ENCODE measurements at places on chromosomes 6 and 20.

DNA sequence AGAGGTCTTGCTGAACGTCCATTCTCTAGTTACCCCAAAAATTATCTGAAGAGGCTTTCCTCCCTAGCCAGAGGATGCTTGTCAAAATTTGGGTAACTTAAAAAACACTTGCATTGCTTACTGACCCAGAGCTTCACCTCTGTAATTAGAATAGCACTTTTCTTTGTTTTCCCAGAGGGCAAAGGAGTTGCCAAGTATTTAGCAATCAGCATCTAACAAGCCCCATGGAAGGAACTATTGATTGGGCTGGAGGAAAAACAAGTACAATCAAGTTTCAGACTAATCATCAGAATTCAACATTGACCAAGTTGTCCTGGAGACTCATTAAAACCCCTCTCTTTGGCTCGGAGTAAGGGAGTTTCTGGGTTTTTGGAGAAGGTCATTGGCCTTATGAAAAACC is 226.4 kb downstream of the TBC1D7 start:
- DNase-seq = no peak

- peak; percentile 69 for DNase-seq
These were observed 9.7 kb downstream of the TRMT11 start for GRCh38 chr6:125995972-125996580.

- DNase-seq = peak; percentile 66
These were observed 89.3 kb downstream of the ASXL1 start for GRCh38 chr20:32447136-32448027.

DNA sequence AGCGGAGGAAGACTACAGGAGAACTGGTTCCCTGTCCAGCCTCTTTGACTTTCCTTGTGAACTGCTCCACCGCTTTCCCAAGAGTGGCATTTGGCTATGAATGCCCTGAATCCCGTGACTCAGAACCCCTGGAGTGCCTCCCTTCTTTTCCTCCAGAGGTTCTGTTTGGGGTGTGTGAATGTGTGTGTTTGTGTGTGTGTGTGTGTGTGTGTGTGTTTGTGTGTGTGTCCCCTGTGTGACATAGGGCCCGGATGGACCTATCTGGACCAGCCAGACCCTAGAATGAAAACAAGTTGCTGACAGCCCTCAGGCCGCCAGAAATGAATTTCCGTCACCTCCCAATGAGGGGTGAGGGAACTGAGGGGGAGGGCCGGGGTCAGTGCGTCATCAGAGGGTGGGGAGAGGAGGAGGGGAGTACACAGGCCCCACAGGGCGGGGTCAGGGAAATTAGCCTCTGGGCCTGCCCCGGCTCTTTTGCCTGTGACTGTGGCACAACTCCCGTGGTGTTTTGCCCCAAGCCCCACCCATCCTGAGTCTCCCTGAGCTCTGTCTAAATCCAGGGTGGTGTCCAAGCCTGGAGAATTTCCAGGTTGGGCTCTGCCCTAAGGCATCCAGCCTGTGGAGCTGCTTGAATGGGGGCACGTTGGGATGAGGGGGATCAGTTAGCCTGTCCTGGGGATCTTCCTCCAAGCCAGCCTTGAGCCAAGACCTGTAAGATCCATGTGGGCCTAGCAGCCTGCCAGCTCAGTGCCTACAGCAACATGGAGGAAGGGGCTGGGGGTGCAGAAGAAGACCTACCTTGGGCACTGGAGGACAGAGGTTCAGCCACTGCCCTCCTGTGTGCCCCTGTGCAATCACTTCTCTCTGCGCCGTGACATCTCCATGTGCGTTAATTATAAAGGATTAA is 15.2 kb upstream of the MRPS18A start:
- DNase-seq = peak; percentile 61

DNA sequence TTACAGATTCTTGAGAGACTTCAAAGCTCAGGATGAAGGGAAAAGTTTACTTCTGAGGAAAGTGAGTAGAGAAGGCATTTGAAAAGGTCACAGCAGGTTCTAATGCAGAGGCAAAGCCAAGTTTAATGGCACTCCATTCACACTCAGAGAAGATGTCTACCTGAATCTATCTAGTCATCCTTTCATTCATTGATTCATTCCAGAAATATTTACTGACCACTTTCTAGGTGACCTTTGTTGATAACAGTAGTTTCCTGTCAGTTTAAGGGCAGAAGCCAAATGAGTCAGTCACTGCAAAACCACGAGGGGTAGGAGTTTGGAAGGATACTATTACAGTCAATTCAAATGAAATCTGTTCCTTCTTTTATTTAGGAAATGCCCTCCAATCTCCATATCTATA is 30.8 kb downstream of the FBXO5 start:
- DNase-seq = no peak

DNA sequence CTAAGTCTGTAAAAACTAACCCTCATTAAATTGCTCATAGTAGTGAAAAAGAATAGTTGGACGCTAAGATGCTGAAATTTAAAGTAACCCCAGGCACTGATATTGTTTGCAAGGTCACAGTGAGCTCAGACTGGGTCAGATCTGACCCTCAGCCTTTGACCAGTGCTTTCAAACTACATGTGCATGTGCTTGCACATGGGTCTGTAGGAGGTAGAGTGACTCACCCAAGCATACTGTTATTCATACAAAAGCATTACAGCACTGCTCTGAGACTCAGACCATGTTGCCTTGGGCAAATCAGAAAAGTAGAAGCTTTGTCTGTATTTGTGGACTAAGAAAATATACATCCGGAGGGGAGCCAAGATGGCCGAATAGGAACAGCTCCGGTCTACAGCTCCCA is 326.4 kb upstream of the MARCKS start:
- no peak for DNase-seq

DNA sequence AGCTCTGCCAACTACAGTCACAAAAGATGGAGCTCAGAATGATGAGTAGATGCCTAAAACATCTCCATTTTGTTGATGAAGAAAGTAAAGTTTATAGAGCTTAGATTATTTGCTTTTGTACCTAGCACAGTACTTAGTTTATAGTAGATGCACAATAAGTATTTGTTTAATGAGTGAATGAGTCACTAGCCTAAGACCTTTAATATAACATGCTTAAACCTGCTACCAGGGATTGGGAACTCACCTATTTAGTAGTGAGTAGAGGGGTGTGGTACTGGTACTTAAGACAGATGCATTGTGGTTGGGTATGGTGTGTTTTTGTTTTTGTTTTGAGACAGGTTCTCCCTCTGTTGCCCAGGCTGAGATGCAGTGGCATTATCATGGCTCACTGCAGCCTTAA is 35.8 kb downstream of the TRIM38 start:
- no peak for DNase-seq

DNA sequence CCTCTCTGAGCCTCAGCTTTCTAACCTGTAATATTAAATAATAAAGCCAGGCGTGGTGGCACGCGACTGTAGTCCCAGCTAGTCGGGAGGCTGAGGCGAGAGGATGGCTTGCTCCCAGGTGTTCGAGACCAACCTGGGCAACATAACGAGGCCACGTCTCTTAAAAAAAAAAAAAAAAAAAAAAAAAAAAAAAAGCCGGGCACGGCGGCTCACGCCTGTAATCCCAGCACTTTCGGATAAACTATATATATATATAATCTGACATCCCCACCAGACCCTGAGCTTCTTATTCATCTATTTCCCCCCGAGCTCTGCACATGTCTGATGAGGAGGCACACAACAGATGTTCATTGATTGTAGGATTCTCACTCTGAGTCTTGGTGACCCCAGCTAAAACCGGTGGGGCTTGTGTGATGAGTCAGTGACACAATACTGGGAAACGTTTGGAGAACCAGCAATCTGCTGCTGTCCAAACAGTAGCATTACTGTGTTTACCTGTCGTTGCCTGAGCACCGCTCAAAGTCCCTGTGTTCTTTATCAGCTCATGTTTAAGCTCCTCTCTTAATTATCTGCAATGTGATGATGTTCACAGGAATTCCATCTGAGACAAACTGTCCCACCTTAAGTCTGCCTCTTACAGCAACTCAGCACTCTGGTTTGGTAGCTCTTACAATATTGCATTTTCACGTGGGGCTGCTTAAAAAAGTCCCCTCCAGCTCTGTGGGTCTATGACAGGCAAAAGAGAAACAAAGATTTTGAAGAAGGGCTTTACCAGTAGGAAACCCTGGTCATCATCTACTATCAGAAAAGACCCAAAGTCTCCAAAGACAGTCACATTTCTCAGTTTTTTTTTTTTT is 1.0 kb upstream of the SPATA2 start:
- peak; percentile 78 for DNase-seq

GRCh38 chr6:53066077-53066417 is 843 bp downstream of the FBXO9 start:
- DNase-seq = peak; percentile 56

GRCh38 chr20:4883051-4883450 is 118.3 kb downstream of the SLC23A2 start:
- DNase-seq = peak; percentile 4

Measured in left lobe of liver (tissue), 2 donors.